ENCODE measurements at places on chromosomes 5 and 9.

GRCh38 chr9:96236854-96237550, 65.0 kb downstream of the HSD17B3 start:
- DNase-seq = no peak

- no peak for DNase-seq
Measured at GRCh38 chr5:109247986-109248385, 161.8 kb downstream of the PJA2 start.

- no peak for DNase-seq
Measured at GRCh38 chr5:15255576-15255975, 244.4 kb upstream of the FBXL7 start.

GRCh38 chr9:83334320-83334719, 203.9 kb downstream of the FRMD3 start:
- peak; percentile 50 for DNase-seq

- no peak for DNase-seq
Measured at GRCh38 chr9:97689401-97690180, 7.5 kb downstream of the XPA start.

GRCh38 chr9:135476561-135477355, 2.8 kb upstream of the PPP1R26 start:
- DNase-seq = no peak

DNA sequence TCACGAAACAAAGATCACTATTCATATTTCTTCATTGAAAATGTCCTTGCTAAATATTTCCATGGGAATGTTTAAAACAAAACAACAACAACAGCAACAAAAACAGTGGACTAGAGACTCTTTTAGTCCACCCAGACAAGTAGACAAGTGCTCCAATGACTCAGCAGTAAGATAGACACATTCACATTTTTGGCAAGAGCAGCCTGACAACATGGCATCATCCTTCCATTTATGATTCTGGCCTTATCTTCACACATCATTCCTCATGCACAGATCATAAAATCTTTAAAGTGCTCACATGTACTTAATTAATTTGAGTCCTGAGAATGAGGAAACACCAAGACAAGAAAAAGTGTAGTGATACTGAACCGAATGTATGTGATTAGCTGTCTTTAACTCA, 132.6 kb upstream of the PDE4D start:
- no peak for DNase-seq

DNA sequence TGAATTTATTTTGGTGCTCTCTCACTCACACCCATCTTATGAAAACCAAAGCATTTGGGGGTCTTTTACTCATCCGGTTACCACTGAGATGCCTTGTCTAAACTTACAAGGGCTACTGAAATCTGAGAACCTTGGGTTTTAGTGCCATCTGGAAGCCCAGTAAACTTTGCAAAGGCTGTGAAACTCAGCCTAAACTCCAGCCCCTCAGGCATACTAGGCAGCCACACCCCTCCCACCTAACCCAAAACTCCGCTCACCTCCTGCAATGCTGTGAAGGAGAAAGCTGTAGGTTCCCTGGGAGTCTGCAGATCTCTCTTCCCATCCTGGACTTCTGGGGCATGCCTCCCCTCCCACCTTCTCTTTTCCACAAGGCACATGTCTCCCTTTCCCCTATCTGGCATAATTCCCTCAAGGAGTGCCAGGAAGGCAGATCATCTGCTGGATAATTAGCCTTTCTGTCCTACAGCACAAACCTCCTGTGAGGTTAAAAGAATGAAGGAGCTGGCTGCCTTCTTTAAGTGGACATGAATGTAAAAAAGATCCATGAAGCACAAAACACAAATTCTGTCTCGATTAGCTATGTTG, 71.5 kb upstream of the ANXA1 start:
- no peak for DNase-seq

DNA sequence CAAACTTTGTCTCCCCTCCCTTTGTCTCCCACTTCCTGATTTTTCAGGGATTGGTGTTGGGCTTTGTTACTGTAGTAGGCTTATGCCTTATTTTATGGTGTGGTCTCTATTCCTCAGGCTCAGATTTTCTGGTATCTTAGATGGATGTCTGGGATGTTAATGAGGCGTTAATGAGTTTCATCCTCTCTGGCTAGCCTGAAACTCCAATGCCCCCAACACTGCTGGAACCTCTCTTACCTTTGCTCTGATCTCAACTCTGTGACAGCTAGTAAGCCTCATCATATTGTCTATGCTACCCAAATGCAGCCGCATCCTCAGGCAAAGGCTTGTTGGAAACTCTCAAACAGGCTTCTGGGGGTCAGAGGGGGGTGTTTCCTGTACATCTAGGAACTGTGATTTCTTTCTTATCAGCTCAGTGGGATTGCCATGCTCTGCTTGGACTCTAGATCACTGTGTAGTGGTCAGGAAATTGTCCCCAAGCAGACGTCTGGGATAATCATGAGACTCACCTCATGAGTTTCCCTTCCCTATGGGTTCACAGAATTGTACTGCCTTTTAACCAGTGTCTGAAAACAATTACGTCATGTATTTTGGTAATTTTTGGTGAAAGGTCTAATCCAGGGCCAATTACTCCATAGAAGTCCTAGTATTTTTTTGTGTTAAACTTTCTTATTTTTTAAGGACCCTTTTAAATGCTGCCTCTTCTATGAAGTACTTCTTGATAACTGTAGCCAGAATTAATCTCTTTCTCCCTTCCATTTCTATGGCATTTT, 88.8 kb upstream of the TRPC7 start:
- DNase-seq = no peak

- no peak for DNase-seq
Measured at GRCh38 chr5:145859453-145859852, 13.4 kb downstream of the GRXCR2 start.

- DNase-seq = no peak
Measured at GRCh38 chr5:111528056-111528455, 15.7 kb upstream of the STARD4 start.

GRCh38 chr9:75914883-75915452, 24.5 kb downstream of the PCSK5 start:
- DNase-seq = no peak

- DNase-seq = no peak
Measured at GRCh38 chr5:115309751-115310370, 13.4 kb upstream of the CCDC112 start.

GRCh38 chr5:82873452-82873851, 203.7 kb downstream of the TMEM167A start:
- no peak for DNase-seq

DNA sequence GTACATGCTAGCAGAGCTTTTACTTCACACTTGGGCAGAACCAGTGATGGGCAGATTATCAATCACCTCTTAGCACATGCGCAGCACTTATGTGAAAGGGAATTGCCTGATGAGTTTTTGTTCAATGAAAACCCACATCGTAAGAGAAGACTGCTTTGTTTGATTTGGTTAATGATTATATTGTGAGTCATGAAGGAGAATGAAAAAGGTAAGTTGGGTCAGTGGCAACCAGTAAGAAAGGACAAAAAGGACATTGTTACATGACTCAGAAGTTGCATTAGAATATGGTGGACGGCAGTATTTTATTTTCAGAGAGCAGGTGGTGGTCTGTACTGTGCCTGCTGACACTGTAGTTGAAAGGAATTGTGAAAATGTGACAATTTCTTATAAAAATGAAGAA, 127.4 kb downstream of the AOPEP start:
- no peak for DNase-seq
